Stimulated activated CD8-positive, alpha-beta memory T cell treated with anti-CD3 and anti-CD28 coated beads, Interleukin-4, amount 100 ng/mL, for 1 hour (primary cell): ENCODE measurements at places on chromosomes 11 and 22.

GRCh38 chr11:114194702-114195101 is 101.5 kb upstream of the NNMT start:
- DNase-seq, result no peak

DNA sequence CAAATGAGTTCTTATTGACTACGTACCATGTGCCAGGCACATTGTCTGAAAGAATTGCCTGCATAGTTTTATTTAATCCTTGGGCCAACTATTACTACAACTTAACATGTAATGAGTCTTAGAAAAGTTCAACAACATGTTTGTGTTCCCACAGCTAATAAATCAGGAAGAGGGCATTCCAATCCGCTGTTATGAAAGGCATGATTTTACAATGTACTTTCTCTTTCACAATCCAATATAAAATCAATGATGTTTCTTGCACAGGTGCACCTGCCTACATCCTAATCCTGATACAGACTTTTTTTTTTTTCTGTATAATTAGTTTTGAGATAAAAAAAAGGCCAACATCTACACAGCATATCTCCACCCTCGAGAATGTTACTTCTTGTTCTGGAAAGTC is 728.4 kb upstream of the CCDC90B start:
- no peak for DNase-seq

DNA sequence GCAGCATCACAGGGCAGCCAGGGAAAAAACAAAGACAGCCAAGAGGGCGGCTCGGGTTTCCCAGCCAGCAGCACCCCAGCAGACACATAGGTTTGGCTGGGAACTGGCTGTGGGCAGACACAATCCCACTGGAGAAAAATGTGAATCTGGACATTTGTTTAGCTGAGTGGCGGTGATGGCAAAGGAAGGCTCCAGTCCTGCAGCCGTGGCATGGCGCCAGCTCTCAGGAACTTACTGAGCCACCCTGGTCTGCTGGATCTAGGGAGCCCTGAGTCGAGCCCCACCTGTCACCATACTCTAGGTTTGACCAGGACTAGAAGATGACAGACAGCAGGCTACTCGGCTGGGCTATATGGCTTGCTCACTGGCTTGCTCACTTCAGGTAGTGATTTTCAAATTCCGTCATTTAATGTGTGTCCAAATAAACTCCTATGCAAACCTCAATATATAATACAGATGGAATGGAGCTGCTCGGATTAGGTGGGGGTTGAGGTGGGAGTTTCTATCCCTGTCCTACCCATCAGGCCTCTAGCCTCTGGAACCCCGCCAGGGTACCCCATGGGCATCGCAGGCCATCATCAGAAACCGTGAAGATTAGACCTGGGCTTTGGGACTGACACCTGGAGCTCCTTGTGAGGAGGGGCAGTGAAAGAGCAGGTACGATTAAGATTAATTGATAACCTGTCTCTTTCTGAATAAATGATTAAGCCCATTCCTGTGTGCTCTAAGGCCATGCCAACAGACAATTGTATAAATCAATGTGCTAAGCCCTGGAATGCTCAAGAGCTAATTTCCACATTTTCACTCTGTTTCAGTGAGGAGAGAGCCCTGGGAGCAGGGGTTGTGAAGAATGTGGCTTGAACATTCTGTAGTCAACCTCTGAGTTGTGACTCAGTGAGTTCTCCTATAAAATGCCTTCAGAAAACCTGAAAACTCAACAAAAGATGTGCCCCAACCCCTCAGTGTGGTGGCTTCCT is 42.5 kb downstream of the GALNT18 start:
- no peak for DNase-seq

GRCh38 chr11:72195518-72196270 is 3.8 kb downstream of the FOLR1 start:
- DNase-seq, result no peak

DNA sequence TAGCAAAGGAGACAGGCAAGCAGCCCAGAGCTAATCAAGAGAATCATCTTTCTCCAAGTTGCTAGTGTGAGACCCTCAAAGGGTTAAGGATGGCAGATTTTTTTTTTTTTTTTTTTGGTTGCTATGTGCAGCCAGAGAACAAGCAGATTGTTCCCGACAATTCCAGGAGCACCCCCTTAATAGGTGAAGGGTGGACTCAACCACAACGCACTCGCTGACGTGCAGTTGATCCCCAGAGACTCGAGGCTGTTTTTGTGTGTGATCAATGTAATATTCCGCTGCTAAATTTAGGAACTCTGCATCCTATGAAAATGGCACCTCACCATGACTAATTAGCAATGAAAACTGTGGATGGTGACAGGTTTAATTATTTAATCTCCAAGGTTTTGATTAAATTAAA is 789.0 kb downstream of the KCNA4 start:
- no peak for DNase-seq

DNA sequence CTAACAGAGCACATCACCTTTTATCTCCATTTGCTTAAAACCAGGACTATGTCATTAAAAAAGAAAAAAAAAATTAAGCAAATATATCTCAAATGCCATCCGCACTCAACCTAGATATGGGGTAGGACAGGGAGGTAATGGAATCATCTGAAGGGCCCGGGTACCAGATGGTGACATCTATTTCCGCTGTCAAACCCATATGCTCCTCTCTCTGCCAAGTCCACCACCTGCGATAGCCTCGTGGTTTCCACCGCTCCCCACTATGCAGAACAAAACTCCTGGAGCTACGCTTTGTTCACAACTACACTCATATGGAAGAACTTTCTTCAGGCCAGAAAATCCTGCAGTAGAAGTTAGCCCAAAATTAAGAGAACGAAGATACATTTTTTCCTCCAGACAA is 31.4 kb downstream of the FEZ1 start:
- DNase-seq, result no peak

GRCh38 chr11:69022260-69022659 is 9.2 kb upstream of the MRGPRF start:
- DNase-seq, result no peak

GRCh38 chr22:35712672-35713071 is 5.0 kb upstream of the APOL5 start:
- DNase-seq, result no peak

GRCh38 chr11:76628408-76628947 is 42.1 kb downstream of the LRRC32 start:
- DNase-seq, result no peak

- no peak for DNase-seq
These were observed 89.3 kb upstream of the CHRM4 start for GRCh38 chr11:46480909-46481308.

- no peak for DNase-seq
These were observed 8.1 kb downstream of the TSSC4 start for GRCh38 chr11:2408671-2409070.

DNA sequence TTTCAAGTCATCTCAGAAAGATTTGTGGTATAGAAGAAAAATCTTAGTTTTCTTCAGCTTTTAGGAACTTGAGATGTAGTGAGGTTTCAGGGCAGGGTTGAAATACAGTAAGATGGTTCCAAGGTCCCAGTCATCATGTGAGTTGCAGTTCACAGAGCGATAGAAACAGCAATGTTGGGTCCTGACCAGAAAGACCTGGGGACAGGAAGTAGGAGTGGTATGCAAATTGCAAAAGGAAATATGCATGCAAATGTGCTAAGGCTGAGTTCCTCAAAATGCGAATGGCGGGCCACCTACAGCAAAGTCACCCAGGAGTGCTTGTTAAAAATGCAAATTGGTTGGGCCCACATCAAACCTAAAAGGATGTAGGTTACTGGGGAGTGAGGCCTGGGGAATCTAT is 1032.7 kb upstream of the TENM4 start:
- DNase-seq, result no peak

DNA sequence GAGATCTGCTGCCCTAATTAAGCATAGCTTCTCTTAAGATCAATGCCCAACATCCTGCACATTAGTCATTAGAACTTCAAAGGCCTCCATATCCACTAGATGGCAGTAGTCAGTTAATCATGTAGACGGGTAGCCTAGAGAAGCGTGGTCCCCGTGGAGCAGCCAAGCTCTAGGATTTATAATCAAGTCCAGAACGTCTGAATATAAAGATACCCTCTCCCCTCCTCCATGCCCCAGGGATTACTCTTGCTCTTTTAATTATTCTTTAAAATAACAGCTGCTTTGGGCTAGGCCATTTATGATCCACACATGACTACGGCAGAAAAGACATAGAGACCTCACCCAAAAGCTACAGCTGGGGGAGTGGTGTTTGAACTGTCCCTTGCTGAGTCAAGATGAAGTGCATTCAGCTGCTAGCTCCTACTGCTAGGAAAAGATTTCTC is 327.6 kb upstream of the PLET1 start:
- DNase-seq, result no peak

GRCh38 chr11:2724104-2724503 is 24.3 kb upstream of the KCNQ1OT1 start:
- no peak for DNase-seq

DNA sequence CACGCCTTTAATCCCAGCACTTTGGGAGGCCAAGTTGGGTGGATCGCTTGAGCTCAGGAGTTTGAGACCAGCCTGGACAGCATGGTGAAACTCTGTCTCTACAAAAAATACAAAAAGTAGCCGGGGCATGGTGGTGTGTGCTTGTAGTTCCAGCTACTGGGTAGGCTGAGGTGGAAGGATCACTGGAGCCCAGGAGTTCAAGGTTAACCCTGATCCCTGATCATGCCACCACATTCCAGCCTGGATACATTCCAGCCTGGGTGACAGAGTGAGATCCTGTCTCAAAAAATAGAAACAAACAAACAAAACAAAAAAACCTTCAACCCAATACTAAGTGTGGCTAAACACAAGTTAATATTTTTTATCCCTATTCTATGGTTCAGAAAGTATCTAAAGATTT is 66.4 kb upstream of the CLNS1A start:
- no peak for DNase-seq

DNA sequence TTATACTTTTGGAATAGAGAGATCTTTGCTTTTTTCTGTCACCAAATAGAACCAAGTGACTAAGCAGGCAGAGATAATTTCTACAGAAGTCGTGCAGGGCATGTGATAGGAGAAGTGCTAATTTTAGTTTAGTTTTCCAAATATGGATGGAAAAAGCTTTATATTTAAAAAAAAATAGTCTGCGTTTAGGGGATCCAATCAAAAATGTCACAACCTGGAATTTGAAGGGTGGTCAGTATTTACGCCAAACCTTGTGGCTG is 165.7 kb downstream of the LDLRAD3 start:
- no peak for DNase-seq

DNA sequence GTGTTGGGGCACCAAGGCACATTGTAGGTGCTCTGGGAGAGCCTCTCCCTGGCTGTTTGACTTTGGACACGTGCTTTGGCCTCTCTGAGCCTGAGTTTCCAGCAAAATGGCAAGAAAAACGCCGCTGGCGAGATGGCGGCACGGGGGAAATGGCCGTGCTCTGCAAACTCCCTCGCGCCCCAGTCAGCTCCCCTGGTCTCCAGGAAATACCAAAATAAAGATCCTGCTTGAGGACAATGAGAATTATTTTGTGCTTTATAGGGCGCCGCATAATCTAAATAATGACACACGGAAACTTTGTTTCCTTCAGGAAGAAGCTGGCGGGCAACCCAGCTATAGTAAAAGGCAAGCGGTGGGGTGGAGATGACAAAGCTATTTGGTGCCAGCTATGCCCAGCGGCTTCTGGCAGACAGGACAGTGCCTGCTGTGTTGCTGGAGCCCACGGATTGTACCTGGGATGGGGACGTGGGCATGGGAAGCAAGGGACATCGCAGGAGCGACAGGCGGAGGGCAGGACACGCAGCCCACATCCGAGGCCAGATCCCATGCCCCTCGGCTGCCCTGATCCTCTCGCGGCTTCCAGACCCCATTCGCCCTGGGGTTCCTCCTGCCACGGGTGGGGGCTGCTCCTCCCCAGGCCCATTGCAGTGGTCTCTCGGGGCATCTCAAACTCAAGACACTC is 26.3 kb upstream of the RFPL3 start:
- DNase-seq, result no peak

DNA sequence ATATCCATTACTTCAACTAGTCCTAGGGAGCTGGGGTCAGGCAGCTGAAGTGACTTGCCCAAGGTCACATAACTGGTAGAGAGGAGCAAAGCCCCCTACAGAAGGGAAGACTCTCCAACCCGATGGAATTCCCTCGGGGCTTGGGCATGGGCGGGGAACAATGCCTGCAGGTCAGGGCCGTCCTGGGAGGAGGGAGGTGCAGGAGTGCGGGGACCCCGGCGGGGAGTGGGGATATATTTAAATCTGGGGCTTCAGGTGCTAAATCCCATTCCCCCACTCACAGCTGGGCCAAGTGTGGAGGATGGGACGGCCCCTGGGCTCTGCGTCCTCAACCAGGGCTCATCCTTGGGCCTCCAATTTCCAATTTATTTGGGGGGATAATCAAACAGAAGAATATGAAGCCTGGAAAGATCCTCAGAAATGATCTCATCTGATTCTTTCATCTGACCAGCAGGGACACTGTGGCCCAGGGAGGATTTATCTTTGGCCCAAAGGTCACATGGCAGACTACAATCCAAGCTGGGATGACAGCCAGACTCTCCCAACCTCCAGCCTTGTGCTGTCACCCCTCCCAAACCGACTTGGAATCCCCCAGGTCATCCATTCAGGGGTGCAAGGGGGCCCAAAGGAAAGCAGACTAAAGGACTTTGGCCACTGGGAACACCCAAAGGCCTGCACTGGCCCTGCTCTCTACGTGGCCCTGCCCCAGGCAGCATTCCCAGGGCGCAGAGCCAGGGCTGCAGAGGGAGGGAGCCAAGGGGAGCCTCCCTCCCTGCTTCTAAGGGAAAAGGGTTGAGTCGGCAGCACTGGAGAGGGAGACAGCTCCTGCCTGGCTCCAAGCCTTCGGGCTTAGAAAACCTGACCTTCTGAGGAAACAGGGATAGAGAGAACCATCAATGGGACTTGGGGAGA is 8.7 kb upstream of the C1QTNF6 start:
- DNase-seq, result no peak

DNA sequence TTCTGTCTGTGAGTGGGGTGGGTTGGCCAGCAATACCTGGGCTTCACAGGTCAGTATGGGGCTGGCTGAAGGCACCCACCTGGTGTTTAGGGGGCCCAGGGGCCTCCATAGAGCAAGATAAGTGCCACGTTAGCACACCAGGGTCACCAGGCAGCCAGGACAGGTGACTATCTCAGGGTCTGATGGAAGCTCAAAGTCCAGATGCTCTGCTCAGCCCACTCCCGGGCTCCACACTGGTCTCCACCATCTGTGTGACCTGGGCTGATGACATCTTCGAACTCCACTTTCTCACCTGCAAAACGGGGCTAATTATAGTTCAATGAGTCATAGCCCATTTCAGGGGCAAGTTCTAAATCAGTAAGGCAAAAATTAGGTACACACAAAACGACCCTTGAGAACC is 39.4 kb upstream of the PRDM11 start:
- no peak for DNase-seq

GRCh38 chr11:64246871-64247728 is at the start of gene PPP1R14B:
TSS of gene PPP1R14B (minus strand) at chr11:64246943. CDS start at chr11:64246673, 270 bp downstream.
- no peak for DNase-seq

GRCh38 chr22:33658775-33659174 is 261.5 kb downstream of the LARGE1 start:
- no peak for DNase-seq

- no peak for DNase-seq
These were observed 23.6 kb downstream of the JRKL start for GRCh38 chr11:96413408-96413807.

- no peak for DNase-seq
These were observed 446.6 kb downstream of the BUD13 start for GRCh38 chr11:116326146-116326545.
